Mesenchymal stem cell (in vitro differentiated cells and primary cell): ENCODE measurements at places on chromosomes 16 and 17.

DNA sequence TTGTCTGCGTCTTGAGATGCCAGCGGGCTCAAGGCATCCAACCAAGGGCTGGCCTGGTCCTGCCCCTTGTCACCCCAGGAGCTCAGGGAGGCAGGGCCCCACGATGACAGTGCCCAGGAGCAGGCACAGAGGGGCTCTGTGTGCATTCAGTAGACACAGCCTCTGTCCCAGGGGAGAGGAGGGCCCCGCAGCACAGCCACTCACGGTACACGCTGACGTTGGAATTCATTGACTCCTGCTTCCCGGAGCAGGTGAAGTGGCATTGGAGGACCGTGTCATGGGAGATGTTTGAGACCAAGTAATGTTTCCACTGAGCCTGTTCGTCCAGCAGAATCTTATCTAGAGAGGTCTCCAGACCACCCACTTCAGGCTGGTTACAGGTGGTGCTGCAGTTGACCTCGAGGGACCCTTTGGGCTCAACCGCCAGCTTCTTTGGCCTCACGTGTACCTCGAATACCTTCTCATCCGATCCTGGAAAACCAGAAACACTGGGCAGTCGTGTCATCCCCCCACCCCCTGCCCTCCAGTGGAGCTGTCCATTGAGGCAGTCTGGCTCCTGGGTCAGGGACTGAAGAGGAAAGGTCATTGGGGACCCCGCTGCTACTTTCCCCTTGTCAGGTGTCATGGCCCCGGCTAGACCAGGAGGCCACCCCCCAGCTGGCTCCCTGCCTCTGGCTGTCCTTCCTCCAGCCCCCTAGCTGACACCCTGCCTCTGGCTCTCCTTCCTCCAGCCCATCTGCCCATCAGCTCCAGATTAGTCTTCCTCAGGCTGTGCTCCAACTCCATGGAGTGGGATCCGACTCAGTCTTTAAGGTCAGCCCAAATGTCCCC lies 7.0 kb downstream of the PRR29 start:
- no peak for DNase-seq

- no peak for DNase-seq
These were observed 54.0 kb downstream of the DUSP14 start for GRCh38 chr17:37543637-37544052.

GRCh38 chr16:25094596-25094995 lies 16.9 kb upstream of the LCMT1 start:
- no peak for DNase-seq

DNA sequence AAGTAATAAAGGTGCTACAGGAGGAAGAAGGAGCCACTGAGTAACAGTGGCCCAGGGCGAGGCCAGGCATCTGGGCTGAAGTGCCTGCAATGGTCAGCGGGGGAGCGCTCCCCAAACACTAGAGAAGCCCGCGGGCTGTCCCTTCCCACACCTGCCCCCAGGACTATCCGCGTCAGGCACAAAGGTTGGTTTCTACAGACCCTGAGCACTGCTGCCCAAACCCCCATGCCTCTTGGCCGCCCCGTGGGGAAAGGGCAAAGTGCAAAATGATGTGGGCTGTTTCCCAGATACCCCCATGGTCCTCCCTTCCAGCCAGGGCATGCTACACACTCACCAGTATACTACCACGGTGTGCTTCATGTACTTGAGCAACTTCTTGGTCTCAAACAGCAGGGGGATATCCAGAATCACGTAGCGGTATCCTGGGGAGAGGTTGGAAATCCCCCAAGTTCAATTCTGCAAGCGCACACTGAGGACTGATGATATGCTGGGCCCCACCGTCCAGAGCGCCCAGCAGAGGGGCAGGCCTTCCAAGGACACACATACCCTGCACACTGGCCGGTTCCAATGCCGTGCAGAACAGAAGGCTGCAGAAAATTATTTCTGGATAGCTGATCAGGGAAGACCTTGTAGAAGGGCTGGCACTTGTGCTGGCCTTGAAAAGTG lies 21.5 kb downstream of the DCAKD start:
- no peak for DNase-seq

DNA sequence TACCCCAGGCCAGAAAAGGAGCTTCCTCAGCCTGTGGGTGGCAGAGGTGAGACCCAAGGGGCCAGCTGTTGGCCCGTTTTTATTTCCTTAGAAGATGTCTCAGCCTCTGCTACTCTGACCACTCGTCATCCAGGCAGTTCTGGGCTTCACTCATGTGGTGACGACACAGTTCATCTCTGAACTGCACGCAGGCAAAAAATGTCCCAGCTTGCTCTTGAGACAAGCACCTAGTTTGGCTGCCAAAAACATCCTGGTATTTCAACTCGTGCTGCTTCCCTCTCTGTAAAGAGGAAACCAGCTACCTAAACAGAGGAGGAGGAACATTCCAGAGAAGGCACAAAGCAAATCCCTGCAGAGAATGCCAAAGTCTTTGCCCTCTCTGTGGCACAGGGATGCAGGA lies 125.7 kb downstream of the XYLT1 start:
- DNase-seq, result no peak

GRCh38 chr17:41812381-41813151 lies at the start of gene FKBP10:
FKBP10 (plus strand) TSS chr17:41813004; CDS start chr17:41813035, 31 bp downstream.
- DNase-seq, result peak; percentile 95

DNA sequence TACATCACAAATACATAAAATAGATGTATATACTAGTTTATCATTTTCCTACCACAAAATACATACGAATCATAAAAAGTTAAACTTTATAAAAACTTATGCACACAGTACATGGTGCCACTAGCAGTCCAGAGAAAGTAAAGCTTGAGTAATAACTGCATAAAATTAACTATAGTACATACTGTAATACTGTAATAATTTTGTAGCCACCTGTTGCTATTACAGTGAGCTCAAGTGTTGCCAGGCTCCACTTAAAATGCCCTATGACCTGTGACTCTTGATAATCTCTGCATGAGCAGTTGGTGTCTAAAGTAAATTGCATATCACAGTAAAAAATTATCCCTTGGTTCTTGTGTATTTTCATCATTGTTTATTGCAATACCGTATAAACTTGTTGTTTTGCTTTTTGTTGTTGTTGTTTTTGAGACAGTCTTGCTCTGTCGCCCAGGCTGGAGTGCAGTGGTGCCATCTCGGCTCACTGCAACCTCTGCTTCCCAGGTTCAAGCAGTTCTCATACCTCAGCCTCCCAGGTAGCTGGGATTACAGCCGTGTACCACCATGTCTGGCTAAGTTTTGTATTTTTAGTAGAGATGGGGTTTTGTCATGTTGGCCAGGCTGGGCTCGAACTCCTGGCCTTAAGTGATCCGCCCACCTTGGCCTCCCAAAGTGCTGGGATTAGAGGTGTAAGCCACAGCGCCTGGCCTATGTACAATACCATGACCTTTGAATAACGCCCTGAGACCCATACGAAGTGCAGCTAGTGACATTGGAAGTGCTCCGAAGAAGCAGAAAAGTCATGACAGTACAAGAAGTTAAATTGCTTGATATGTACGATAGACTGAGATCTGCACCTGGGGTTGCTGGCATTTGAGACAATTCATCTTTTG lies 6.6 kb downstream of the LUC7L3 start:
- no peak for DNase-seq

- peak; percentile 45 for DNase-seq
These were observed 78.1 kb upstream of the ZFHX3 start for GRCh38 chr16:73125850-73126524.

- DNase-seq, result no peak
These were observed 320.0 kb downstream of the FOXL1 start for GRCh38 chr16:86898386-86898785.
